ENCODE measurements at places on chromosomes 1 and 21.
A peak's percentile ranks its signal among the peaks of the same experiment; 100 is the strongest.

GRCh38 chr1:63807046-63807445, 33.2 kb downstream of the ROR1 start:
- no peak for DNase-seq

DNA sequence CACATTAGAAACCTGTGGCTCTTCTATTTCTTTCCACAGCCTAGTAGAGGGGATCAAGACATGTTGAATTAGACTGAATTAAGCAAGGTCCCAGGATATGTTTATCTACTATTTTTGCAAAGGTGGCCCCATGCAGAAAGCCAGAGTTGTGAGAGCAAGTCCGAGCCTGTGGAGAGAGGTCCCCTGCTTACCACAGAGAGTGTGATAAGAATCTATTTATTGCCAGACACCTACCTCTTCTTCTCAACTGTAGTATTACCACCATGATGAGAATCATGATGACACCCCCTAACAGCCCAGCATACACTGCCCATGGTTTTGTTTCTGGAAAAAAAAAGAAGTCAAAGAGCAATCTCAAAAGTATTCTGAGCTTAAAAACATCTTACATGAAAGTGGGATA, 23.0 kb downstream of the SLAMF1 start:
- no peak for DNase-seq

GRCh38 chr1:215128504-215128903, 46.0 kb downstream of the KCNK2 start:
- no peak for DNase-seq

- DNase-seq = no peak
Observed at GRCh38 chr1:101407505-101408211, 170.8 kb downstream of the S1PR1 start.

- no peak for DNase-seq
Observed at GRCh38 chr1:9865724-9866123, 42.0 kb upstream of the CLSTN1 start.

DNA sequence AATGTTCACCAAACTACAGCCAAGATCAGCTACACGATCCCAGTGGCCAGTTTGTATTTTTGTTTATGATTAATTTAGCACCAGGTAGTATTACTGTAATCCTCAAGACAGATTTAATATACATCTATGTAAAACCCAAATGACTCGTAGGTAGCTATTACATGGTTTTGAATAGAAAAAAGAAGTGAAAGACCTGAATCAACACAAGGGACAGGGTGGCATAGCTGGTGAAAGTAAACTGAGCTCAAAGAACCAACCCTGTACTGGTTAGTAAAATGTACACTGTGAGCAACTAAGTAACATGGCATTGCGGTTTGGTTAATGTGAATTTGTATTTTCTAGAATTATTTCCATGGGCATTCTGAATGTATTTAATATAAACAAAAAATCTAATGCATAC, 8.8 kb downstream of the GPATCH2 start:
- no peak for DNase-seq

- DNase-seq = no peak
Observed at GRCh38 chr1:198462365-198463019, 78.0 kb downstream of the ATP6V1G3 start.

DNA sequence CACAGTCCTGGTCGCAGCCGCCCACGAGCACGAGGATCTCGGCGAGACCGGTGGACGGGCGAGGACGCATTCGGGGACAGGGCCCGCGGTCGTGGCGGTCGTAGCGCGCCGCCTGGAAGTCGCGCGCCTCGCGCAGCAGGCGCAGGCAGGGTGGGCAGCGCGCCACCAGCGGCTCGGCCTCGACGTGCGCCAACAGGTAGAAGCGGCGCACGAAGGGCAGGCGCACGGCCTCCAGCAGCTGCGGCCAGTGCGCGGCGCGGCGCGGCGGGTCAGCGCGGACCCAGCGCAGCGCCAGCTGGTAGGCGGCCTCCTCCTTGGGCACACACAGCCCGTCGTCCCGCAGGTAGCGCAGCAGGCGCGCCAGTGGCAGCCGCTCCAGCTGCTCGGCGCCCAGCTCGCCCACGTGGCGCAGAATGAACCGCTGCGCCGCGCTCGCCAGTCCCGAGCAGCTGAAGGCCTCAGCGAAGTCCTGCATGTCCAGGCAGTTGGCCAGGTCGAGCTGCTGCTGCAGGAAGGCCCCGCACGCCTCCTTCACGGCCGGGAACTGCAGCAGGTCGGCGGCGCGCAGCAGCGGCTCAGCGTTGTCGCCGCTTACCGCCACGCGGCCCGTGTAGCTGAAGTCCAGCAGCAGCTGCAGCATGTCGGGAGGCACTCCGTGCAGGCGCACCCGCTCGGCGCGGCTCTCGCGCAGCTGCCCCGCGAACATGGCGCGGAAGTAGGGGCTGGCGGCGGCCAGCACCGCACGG, 573 bp downstream of the KLHL21 start:
- peak; percentile 58 for DNase-seq

GRCh38 chr21:32710069-32710784, 17.6 kb downstream of the SYNJ1 start:
- no peak for DNase-seq

GRCh38 chr1:114208714-114209113, 55.0 kb upstream of the SYT6 start:
- DNase-seq = no peak

Measured in occipital lobe (tissue), 3 donors.